Sciatic nerve (tissue), 2 donors: ENCODE measurements at places on chromosomes 2 and 18. TPM values are rescaled to one million over a fixed set of nuclear protein-coding genes. Genes with fewer than 3 reads are reported as not detected.

GRCh38 chr2:17813010-17813741, 3.1 kb upstream of the MSGN1 start:
- no peak for DNase-seq

DNA sequence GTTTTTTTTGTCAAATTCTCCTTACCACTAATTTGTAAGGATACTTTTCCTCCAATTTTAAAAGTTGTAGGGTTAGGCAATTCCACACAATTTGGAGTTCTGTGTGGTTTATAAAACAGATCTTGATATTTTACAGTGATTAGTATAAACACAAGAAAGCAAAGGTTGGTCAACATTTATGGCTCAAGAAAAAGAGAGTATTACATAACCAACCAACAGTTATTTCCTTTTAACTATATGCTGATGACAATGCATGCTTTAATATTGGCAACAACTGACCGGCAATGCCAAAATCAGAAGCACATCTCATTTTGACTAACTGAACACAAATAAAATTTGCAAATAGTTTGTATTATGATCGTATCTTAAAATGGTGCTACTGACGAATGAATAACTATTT, 137.2 kb downstream of the CDH2 start:
- no peak for DNase-seq

GRCh38 chr2:159009940-159010339, 41.5 kb downstream of the TANC1 start:
- DNase-seq: no peak

- no peak for DNase-seq
Observed at GRCh38 chr2:74834792-74835755, 1.1 kb downstream of the HK2 start.

DNA sequence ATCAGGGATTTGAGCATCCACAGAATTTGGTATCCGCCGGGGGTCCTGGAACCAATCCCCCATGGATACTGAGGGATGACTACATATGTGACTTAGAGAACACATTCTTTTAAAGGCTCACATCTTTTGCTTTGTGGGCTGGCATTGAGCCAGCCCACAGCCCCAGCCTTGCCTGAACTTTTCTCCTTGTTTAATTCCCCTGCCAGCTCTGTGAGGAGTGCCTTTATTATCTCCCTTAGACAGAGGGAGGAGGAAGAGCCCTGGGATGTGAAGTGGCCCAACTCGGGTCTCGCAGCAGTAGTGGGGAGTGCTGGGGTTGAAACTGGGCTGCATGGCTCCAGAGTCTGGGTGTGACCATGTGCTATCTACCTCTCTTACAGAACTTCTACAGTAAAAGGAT, 7.6 kb downstream of the TTC39C start:
- no peak for DNase-seq

DNA sequence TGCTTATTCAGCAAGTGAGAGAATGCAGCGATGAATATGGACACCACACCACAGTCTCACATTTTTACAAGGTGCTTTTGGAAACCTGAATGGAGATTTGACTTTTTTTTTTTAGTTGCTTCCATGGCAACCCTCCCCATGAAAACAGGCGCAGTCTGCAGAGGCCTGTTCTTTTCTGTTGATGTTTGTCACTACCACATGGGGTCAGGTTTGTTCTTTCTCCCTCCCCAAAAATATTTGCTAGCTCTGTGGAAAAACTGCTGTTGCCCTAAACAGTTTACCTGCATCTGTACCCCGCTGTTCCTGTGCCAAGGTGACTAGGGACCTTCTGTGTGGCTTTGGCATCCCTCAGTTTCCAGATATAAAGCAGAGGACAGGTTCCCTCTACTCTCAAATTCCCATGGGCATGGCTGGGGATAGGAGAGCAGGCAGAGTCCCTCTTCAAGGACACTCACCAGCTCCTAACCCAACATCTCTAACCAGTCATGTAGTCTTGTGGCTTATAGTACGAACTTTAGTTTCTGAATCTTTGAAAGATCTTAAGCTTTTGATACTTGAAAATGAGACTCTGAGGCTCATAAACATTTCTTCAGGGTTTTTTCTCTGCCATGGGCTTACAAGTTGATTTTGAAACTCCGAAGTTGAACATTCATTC, 14.7 kb upstream of the MAPRE2 start:
- DNase-seq: no peak

DNA sequence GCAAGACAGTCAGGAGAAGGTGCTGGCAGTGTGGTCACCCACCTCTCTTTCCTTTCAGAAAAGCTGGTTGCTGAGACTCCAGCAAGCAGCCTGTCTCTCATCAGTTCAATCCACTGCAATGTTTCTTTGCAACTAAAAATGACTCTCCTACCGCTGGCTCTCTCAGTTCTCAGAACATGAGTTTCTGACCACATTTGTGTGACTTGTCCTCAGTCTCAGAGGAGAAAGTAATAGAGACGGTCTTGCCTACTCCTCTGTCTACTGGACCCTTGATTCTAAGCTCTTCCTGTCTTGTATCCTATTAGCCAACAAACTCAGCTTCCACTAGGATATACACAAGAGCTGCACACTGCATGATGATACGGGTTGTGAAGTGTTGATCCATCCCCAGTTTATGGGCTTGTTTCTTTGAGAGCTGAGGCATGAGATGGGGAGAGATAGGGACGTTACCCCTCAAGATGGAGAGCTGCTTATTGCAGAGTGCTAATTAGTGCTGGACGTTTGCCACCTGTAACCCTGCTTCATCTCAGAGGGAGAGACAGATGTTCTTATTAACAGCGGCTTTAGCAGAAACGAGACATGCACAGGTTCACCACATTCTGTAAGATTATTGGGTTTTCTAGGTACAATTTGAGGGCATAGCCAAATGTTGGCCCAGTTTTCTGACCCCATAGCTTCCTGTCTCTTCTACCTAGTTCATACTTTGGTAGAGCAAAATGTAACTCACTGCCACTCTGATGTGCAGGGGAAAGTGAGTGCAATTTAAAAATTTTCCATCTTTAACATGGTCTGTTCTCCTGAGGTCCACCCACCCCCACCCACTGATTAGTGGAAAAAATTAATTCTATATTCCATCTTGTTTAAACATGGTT, 32.4 kb upstream of the YWHAQ start:
- DNase-seq: no peak

DNA sequence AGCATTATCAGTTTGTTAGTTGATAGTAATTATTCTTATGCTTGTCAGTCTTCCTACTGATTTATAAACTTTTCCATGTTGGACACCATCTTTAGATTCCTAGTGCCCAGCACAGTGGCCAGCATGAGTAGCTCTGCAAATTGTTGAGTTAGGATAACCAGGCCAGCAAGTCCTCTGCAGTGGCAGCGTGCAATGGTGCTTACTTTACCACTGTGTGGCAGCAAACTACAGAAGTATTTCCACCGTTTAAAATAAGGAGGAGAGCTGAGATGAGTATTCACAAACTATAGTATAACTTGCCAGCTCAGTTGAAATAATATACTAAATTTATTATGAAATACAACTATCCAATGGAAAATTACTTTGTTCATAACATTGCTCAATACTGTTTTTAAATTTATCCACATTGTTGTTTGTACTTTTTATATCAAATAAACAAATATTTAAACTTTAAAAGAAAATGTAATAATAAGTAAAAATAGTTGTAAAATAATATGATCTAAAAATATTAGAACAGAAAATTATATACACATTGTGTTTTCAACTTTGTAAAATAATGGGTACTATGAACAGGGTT, 9.3 kb upstream of the THADA start:
- DNase-seq: no peak

MRPL33 gene
- 70.5 TPM for total RNA-seq

CRYGD gene
- total RNA-seq: not detected

CLEC4F gene
- total RNA-seq: 1.7 TPM

PDE1A gene
- 45.7 TPM for total RNA-seq

CBLN2 gene
- total RNA-seq: not detected

NYAP2 gene
- total RNA-seq: 0.22 TPM
